ENCODE measurements at places on chromosomes 16 and 17.

- no peak overlapping the region for H3K4me3 ChIP-seq
- DNase-seq: no peak
- H3K27ac ChIP-seq: no peak overlapping the region
- H3K36me3 ChIP-seq: no peaks in the 10 kb centered on the region
- peaks cover 53% of the 10 kb centered on the region for H3K27me3 ChIP-seq
Measured at GRCh38 chr17:81371910-81372760, 23.1 kb upstream of the BAHCC1 start.

- H3K4me3 ChIP-seq: no peak overlapping the region
- H3K36me3 ChIP-seq: peaks cover 25% of the 10 kb centered on the region
- H3K27ac ChIP-seq: peak overlapping the region; percentile 15
- DNase-seq: no peak
Measured at GRCh38 chr16:15988268-15989013, 39.0 kb downstream of the ABCC1 start.

DNA sequence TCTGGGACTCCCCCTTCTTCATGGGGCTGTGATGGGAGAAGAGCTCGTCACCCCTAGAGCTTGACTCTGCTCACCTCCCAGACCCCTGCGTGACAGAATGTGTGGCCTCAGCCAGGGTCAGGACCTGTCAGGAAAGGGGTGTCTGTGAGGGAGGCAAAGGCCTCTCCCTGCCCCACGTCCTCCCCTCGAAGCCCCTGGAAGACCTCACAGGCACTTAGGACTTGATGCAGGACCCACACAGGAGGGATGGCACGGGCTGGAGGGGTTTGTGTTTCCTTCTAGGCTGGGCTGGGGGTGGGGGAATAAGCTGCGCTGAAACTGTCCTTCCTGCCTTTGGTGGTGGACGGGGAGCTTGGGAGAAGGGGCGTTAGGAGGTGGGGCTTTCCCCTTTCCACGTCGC lies 11.0 kb upstream of the CLUH start:
- no peaks in the 10 kb centered on the region for H3K36me3 ChIP-seq
- no peak for DNase-seq
- peaks cover 5% of the 10 kb centered on the region for H3K4me1 ChIP-seq
- no peak overlapping the region for H3K4me3 ChIP-seq
- no peak overlapping the region for H3K27ac ChIP-seq
- peaks cover 67% of the 10 kb centered on the region for H3K27me3 ChIP-seq

GRCh38 chr16:53056392-53056881 lies 1.6 kb downstream of the CHD9 start:
- H3K4me3 ChIP-seq: no peak overlapping the region
- peaks cover 8% of the 10 kb centered on the region for H3K27me3 ChIP-seq
- no peak for DNase-seq
- no peaks in the 10 kb centered on the region for H3K36me3 ChIP-seq

DNA sequence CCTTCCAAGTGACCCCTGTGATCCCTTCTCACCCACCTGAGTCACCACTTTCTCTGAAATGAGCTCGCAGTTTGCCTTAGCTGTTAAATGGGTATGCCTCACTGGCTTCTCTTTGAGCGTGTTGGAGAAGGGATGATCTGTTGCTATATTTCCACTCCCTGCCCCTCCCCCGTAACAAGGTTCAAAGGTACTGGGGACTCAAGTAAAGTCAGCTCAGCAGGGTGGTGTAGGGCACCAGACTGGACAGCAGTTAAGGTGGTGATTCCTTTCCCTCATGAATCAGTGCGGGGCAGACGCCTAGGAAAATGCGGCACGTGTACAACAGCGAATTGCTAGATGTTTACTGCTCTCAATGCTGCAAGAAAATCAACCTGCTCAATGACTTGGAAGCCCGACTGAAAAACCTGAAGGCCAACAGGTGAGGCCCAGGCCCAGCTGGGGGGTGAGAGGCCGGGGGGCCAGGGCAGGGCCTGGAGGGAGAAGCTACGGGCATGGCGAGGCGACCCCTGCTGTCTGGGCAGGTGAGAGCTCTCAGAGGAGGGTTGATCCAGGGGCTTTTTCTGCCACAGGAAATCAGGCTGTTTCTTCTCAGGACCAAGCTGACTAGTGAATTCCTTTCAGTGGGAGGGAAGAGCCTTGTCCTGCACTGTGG lies 130.3 kb downstream of the RAB11FIP4 start:
- DNase-seq: no peak
- no peaks in the 10 kb centered on the region for H3K4me1 ChIP-seq
- H3K4me3 ChIP-seq: no peak overlapping the region

DNA sequence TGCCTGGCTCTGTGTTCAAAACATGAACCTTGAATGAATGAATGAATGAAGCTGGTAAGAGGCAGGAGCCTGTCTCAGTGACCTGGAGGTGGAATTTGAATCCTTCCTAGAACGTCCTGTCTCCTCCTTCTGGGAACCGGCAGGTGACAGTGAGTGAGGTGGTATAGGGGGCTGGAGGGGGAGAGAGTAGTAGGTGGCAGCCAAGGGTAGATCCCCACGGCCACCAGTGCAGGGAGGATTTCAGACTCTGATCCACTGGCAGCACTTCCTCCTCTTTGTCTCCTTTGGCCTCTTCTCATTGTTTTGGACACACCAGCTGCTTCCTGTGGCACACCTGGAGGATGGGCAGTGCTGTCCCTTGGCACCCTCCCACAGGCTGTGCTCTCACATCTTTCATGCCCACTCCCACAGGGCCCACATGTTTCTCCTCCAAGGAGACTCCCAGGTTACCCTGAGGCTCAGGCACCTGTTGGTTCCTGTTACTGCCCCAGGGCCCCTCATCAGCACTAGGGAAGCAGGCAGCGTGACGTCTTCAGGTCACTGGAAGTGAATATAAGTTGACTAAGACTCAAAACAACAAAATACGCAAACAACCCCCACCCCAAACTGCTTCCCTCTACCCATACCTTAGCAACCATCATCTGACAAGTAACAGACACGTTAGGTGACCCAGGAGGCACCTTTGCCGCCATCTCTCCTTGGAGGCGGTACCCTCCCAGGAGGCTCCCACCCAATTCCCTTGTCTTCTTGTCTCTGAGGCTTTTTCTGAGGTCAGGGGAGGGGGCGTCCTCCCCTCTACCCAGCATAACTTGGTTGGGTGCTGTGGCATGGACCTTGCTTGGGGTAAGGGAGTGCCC lies 84.6 kb downstream of the N4BP1 start:
- H3K36me3 ChIP-seq: no peaks in the 10 kb centered on the region
- no peak overlapping the region for H3K4me3 ChIP-seq
- H3K27ac ChIP-seq: no peak overlapping the region
- H3K4me1 ChIP-seq: no peaks in the 10 kb centered on the region

DNA sequence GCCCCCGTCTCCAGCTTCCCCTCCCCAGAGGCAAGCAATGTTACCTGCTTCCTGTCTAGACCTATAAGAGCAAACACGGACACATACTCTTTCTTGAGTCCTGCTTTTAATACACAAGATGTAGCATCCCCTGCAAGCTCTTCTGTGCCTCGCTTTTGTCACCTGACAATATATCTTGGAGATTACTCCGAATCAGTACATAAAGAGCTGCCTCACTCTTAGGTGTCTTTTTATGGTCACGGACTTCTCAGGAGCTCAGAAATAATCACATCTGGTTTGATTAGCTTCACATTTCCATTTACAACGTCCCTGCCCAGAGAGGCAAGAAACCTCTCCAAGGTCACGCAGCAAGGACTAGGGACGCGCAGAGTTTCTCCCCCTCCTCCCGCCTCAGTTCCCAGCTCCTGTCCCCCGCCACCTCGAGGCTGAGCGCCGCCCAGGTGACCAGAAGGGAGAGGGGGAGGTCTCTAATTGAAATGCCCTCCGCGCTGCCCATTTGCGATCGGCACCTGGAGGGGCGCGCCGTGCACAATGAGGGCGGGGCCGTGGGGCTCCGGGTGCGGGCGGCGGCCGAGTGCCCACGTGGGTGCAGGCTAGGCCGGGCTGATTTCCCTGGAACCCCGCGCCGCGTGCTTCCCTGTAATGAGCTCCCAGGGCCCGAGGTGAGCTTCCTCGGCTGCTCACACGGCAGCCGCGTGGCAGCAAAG lies 13.8 kb upstream of the SEZ6 start:
- no peaks in the 10 kb centered on the region for H3K36me3 ChIP-seq
- peaks cover 5% of the 10 kb centered on the region for H3K4me1 ChIP-seq
- no peak for DNase-seq

DNA sequence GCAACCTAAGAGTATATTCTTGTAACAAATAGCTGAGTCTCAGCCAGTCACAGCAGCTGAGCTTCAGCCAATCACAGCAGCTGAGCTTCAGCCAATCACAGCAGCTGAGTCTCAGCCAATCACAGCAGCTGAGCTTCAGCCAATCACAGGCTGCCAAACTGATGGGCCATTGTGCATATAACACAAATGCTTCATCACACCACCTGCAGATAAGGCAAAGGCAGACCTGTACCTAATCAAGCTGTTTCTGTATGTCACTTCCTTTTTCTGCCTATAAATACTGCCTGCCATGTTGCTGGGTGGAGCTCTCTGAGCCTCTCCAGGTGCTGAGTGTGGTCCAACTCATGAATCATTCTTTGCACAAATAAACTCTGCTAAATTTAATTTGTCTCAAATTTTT lies 19.9 kb downstream of the MYH13 start:
- H3K4me3 ChIP-seq: no peak overlapping the region
- H3K36me3 ChIP-seq: no peaks in the 10 kb centered on the region
- no peaks in the 10 kb centered on the region for H3K4me1 ChIP-seq
- no peak for DNase-seq

DNA sequence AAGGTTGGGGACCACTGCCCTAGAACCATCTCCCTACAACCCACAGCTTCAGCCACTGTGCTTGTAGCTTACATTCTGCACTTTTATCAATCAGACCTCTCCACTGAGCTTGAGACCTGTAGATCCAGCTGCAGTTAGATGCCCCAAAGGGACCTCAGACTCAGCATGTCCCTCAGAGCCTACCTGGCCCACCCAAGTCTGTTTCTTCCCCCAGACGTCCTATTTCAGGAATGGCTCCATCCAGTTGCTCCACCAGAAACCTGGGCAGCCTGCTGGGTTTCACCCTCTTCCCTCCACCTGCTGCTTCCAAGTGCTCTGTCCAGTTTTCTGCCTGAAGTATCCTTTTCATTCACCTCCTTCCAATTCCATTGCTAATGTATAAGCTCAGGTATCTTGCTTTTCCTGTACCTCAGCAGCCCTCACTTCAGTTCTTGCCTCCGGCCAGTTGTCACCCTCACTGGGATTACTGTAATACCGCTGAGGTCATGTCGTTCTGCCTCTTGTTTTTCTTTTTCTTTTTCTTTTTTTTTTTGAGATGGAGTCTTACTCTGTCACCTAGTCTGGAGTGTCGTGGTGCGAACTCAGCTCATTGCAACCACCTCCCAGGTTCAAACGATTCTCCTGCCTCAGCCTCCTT lies 55.0 kb downstream of the GNA13 start:
- H3K27ac ChIP-seq: peak overlapping the region; percentile 5
- H3K27me3 ChIP-seq: peaks cover 21% of the 10 kb centered on the region
- no peak for DNase-seq

DNA sequence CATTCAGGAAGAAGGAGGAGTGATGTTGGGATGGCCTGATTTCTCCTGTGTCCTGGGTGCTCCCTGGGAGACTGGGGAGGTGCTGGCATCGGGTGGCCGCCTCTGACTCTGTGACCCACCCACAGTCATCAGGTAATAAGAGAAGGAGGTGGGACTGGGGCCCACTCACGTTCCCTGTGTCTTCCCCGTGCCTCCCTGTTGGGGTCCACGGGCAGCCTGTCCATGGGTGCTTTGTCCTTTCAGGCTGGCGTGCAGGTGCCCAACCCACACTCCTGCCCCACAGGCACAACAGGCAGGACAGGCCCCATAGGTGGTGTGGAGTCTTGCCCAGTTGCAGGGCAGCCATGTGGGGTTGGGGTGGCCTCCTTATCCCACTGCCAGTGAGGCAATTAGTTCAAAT lies 4.0 kb downstream of the DEF8 start:
- DNase-seq: no peak
- H3K27me3 ChIP-seq: peaks cover 23% of the 10 kb centered on the region
- H3K36me3 ChIP-seq: peaks cover 6% of the 10 kb centered on the region
- H3K4me3 ChIP-seq: no peak overlapping the region
- H3K4me1 ChIP-seq: peaks cover 11% of the 10 kb centered on the region

DNA sequence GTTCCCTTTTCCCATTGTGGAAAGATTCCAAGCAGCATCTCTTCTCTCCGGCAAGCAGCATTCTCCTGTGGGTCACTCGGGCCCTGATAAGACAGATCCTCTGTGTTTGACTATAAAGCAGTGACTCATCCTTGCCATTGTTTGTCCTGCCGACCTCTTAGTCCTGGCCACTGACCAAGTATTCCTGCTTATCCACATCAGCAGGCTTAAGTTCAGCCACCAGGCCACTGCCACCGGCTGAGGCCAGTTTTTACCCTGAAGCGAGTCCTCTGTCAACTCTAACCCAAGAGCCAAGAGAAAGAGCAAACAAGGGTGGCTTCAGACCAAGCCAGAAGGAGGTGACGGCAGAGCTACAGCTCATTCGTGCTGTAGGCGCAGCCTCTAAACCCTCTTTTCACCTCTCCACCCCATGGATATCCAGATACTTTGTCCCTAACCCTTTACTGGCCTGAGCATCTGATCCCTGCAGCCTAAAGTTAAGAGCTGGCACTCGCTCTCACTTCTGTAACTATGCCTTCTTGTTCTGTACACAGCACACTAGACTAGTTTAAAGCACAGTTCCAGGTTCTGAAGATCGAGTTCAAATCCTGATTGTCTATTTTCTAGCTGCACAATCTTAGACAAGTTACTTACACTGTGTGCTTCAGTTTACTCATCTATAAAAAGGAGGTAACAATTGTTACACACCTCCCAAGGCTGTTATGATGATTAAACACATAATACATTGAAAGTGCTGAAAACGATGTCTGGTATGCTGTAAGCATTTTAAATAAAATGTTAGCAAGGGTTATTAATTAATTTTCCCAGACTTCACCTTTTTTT lies 31.0 kb downstream of the SOX9 start:
- no peak for DNase-seq
- no peaks in the 10 kb centered on the region for H3K27me3 ChIP-seq
- H3K4me3 ChIP-seq: no peak overlapping the region

GRCh38 chr16:87860553-87861299 lies 8.6 kb downstream of the SLC7A5 start:
- H3K4me3 ChIP-seq: no peak overlapping the region
- peak overlapping the region; percentile 64 for H3K27ac ChIP-seq
- peaks cover 42% of the 10 kb centered on the region for H3K36me3 ChIP-seq
- no peaks in the 10 kb centered on the region for H3K27me3 ChIP-seq

DNA sequence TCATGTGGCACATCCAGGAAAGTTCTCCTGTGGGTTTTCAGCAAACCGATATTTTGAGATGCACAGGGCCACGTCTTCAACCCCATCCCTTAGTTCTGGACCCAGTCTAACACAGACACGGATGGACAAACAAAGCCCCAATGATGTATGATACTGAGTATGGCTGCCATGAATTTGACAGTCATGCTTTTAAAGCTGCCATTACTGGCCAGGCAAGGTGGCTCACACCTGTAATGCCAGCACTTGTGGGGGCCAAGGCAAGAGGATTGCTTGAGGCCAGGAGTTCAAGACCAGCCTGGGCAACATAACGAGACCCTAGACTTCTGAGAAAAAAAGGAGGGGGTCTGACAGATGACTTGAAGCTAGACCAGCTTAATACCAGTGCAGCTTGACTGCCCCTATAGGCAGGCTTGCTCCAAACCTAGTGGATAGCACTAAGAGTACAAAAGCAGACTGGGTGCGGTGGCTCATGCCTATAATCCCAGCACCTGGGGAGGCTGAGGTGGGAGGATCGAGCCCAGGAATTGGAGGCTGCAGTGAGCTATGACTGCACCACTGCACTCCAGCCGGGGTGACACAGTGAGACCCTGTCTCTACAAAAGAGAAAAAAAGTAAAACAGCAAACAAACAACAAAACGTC lies 10.8 kb upstream of the ZNF629 start:
- peaks cover 12% of the 10 kb centered on the region for H3K27me3 ChIP-seq
- H3K4me1 ChIP-seq: peaks cover 7% of the 10 kb centered on the region
- no peaks in the 10 kb centered on the region for H3K36me3 ChIP-seq
- no peak overlapping the region for H3K4me3 ChIP-seq

Data from activated naive CD4-positive, alpha-beta T cell treated with anti-CD3 and anti-CD28 coated beads, Interleukin-2, amount 10 ng/mL, durations not matched to agents 7 days and 5 days (primary cell).